ENCODE measurements at places on chromosomes 5 and 9.

DNA sequence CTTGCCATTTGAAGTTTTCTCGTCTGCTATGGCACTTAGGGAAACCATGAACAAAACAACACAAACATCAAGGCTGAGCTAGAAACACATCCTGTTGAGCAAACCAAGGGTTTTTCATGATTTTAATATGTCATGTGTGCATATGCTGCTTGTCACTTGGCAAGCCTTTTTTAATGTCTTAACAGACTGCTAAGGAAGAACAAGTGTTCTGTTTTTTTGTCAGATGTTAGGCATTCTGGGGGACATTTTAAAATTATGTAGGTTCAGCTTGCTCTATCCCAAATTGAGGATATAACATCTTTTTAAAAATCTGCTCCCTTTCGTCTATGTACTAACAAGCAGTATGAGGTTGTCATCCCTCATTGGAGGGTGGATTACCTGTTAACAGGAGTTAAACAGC is 150.3 kb downstream of the HTR1A start:
- no peak for DNase-seq

DNA sequence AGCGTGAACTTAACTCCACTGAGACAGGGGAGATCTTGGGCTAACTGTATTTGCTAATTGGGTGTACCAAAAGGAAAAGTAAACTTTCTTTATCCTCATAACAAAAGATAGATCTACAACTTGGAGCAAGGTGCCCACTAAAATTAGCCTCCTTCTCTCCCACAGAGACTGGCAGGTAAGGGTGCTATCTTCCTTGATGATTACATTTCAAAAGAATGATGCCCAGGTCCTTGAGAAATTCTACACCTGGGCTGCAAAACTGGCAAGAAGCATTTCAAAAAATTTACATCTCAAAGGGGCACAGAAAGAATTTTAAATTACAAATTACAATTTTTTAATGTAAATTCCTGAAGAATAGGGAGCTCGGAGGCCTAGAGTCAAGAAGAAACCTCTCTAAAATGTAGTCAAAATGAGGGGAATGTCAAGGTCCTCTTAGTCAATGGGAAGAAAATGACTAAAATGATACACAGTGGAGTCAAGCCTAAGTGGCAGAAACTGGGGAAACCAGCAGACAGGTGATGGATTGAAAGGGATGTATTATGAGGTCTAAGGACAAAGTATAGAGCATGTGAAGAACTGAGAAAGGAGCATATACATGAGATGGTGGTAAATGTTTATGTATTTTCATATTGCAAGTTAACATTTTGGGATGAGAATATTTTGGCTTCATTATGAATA is 348.3 kb upstream of the TUSC1 start:
- no peak for DNase-seq

DNA sequence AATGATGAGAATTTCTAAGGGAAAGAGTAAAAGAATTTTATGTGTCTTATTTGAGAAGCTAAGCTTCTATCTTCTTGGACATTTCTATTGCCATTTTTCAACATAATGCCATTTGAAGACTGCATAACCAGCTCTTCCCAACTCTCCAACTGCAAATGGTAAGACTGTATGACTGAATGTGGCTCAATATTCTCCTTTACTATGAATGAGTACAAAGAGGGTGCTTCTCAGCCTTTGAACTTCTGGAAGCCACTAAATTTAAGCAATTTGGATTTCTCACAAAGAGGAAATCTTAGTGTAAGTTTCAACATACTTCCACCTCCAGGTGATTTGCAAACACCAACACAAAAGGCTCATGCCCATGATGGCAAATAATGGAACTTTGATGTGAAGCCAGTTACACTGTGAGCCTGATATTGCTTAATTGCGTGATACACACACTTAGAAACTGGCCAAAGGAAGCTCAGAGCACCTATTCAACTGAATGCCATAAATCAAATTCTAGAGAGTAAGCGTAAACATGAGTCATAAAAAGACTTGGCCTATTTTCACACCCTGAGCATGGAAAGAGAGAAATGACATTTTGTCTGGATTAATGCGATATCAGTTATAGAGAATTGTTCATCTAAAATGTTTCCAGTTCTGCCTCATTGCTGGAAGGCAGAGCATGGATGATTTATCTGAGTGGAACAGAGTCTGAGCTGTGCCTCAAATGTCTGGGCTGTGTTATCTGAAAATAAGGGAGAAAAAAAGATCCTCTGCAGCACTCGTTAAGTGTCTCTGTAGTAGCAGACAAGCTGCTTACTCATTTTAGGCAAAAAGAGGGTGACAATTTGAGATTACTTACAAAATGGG is 145.3 kb downstream of the PLK2 start:
- no peak for DNase-seq

DNA sequence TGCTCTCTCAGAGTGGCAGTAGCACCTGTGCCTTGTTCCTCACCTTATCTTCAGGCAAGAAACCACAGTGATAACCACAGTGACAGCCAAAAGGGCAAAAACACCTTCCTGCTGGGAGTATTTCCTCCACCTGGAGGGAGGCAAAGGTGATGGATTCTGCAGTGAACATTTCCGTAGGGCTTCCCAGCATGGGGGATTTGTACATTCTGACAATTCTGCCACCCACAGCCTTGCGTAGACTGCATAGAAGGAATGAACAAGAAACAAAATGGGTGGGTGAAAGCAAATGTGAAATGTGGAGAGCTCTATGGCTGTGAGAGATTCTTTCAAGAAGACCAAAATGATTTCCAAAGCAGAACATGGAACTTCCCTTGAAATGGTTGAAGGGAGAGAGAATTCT is 111.4 kb downstream of the ZNF462 start:
- no peak for DNase-seq

- no peak for DNase-seq
These were observed 122.9 kb downstream of the CAVIN4 start for GRCh38 chr9:100700689-100701318.

DNA sequence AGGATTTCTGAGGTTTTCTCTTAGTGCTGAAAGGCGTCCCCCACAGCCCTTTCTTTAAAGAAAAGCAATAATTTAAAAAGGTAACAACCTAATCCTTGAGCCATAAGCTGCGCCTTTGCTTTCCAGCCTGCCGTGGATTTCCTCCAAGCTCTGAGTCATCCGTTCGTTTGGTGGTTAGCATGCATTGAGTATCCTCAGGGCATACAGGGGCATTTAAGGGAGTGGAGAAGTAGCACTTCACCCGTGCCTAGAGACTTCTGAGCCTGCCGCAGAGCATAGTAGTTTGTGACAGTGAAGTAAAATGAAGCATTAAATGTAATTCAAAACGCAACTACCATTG is 892 bp upstream of the TNC start:
- no peak for DNase-seq

DNA sequence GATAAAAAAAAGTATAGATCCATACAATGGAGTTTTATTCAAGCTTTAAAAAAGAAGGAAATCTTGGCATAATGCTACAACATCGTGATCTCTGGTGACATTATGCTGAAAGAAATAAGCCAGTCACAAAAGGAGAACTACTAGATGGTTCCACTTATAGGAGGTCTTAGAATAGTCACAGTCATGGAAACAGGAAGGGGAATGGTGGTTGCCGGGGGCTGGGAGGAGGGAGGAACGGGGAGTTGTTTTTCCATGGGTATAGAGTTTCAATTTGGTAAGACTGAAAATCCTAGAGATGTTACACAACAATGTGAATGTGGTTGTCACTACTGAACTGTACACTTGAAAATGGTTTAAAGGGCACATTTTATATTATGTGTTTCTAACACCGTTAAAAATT is 94.5 kb downstream of the CFAP90 start:
- no peak for DNase-seq

GRCh38 chr5:140558542-140558941 is 1.3 kb upstream of the SRA1 start:
- DNase-seq = no peak

GRCh38 chr5:93589829-93590215 is 6.8 kb downstream of the NR2F1 start:
- no peak for DNase-seq

DNA sequence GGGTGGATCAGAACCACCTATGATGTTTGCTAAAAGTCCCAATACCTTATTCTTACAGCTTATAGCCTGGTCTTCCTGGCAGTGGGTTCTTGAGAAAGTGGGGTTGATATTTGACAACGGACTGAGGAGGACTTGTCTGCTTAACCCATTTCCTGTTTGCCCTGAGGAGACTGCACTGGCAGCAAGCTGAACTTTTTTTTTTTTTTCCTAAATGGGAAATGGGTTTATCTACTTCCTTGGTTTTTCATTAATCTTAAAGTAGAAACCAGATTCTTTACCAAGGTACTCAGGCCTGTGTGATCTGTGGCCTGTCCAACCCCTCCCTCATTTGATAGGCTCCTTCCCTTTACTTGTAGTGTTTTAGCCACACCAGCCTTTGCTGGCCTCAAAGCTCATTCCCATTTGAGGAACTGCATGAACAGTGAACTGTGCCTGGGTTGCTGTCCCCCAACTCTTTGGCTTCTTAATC is 47.1 kb downstream of the C9orf57 start:
- no peak for DNase-seq

GRCh38 chr5:142250119-142250518 is 74.7 kb downstream of the SPRY4 start:
- no peak for DNase-seq
